Activated CD8-positive, alpha-beta memory T cell treated with anti-CD3 and anti-CD28 coated beads, Interleukin-2, amount 10 ng/mL, durations not matched to agents 7 days and 5 days (primary cell): ENCODE measurements at places on chromosomes 6 and 20. TPM values are rescaled to one million over a fixed set of nuclear protein-coding genes. Genes with fewer than 3 reads are reported as not detected.

The BPIFA1 gene
- not detected for total RNA-seq

DNA sequence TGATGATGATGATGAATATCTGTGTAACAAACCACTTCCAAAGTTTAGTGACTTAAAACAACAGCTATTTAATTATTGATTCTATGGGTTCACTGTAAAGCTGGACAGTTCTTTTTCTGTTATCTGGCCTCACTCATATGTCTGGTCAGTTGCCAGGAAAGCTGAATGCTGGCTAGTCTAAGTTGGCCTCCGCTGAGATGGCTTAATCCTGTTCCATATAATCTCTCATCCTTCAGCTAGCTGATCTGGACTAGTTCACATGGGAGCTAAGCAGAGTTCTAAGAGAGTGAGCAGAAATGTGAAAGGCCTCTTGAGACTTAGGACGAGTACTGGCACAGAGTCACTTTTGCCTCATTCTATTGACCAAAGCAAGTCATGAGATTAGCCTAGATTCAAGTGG lies 334.7 kb upstream of the FLRT3 start:
- no peak for DNase-seq
- H3K36me3 ChIP-seq, result no peaks in the 10 kb centered on the region
- no peak overlapping the region for H3K4me3 ChIP-seq
- H3K27me3 ChIP-seq, result no peaks in the 10 kb centered on the region
- no peak overlapping the region for H3K27ac ChIP-seq

- no peak overlapping the region for H3K27ac ChIP-seq
- no peak overlapping the region for H3K4me3 ChIP-seq
Measured at GRCh38 chr6:130848945-130849344, 21.7 kb downstream of the SMLR1 start.

The TRAPPC3L gene
- not detected for total RNA-seq

GRCh38 chr20:22977047-22977785 lies 57.9 kb upstream of the SSTR4 start:
- no peak overlapping the region for H3K4me3 ChIP-seq
- H3K36me3 ChIP-seq, result no peaks in the 10 kb centered on the region
- H3K27ac ChIP-seq, result no peak overlapping the region
- no peak for DNase-seq
- H3K4me1 ChIP-seq, result no peaks in the 10 kb centered on the region

GRCh38 chr20:14956026-14956425 lies 618.6 kb upstream of the FLRT3 start:
- H3K4me3 ChIP-seq, result no peak overlapping the region
- H3K4me1 ChIP-seq, result no peaks in the 10 kb centered on the region
- no peaks in the 10 kb centered on the region for H3K27me3 ChIP-seq
- H3K36me3 ChIP-seq, result no peaks in the 10 kb centered on the region

The RAET1G gene
- not detected for total RNA-seq

DNA sequence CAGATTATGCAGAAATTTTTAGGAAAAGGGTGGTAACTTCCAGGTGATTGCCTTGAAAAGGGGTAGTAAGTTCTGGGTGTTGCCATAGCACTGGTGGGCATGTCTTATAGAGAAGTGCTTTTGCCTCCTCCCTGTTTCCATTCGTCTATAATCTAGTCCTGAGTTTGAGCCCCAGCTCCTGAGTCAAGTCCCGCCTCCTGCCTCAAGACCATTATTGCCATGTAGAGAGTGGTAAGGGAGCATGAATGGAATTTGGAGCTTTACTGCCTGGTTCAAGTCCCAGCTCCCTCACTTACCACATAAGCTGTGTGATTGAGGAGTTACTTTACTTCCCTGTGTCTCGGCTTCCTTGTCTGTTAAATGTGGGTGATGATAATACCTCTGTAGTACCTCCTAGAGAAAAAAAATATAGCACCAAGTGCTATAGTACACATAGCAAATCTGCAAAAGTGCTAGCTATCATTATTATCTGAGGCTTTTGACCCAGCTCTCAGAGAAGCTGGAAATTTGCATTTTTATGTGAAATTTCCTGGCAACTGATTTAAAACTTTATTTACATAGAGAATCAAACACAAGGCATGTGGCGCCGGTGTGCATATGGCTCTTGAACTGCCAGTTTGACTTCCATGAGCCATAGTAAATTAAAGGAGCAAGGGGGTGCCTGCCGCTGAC lies 36.0 kb downstream of the TGM6 start:
- DNase-seq, result peak; percentile 4
- H3K27ac ChIP-seq, result no peak overlapping the region
- no peaks in the 10 kb centered on the region for H3K36me3 ChIP-seq
- peaks cover 31% of the 10 kb centered on the region for H3K27me3 ChIP-seq
- no peaks in the 10 kb centered on the region for H3K4me1 ChIP-seq
- H3K4me3 ChIP-seq, result no peak overlapping the region

The KCNK15 gene
- total RNA-seq, result not detected

The BHLHE23 gene
- total RNA-seq, result not detected

DNA sequence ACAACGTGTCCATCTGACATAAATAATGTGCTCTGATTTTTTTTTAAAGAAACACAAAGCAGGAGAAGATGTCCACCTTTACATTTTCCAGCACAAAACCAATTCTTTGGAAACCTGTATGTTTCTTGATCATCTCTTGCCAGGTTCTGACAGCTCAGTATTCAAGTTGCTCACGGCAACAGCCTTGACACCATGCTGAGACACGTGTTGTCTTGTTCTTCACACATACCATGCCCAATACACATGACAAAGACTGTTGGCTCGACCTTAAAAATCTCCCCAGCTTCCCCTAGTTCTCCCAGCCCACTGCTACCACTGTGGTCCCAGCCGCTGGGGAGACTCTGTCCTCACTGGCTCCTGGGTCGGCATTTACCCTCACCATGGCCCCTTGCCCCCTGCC lies 518.9 kb downstream of the PREX1 start:
- H3K36me3 ChIP-seq, result no peaks in the 10 kb centered on the region
- DNase-seq, result no peak
- H3K4me1 ChIP-seq, result no peaks in the 10 kb centered on the region
- peaks cover 9% of the 10 kb centered on the region for H3K27me3 ChIP-seq
- H3K27ac ChIP-seq, result no peak overlapping the region

The TCP1 gene
- total RNA-seq, result 239 TPM

- no peak overlapping the region for H3K4me3 ChIP-seq
- peaks cover 44% of the 10 kb centered on the region for H3K4me1 ChIP-seq
- no peaks in the 10 kb centered on the region for H3K27me3 ChIP-seq
- H3K36me3 ChIP-seq, result peaks cover 43% of the 10 kb centered on the region
- no peak overlapping the region for H3K27ac ChIP-seq
Measured at GRCh38 chr6:122405417-122405816, 6.0 kb downstream of the HSF2 start.

DNA sequence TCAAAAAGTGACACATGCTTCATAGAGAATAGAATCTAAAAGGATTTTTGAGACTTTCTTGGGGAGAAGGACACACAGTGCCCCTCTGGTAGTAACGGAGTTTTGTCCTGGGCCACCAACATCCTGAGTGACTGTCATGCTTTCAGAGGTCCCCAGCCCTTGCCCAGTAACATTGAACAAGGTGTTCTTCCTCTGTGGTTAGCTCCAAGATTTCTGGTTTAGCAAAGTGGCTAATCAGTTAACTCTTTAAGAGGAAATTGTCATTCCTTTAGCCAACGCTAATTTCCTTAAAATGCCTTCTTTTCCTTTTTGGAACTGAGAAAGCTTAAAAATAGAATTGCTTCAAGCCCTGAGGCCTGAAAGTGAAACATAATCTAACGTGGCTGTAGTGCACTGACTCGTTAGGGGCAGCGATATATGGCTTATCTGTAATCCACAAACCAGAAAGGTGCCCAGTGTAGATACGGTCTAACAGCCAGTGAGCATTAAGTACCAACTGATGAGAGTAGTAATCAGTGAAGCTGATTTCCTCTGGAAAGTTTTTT lies 7.8 kb downstream of the E2F3 start:
- peak; percentile 63 for DNase-seq
- peaks cover 78% of the 10 kb centered on the region for H3K4me1 ChIP-seq
- H3K4me3 ChIP-seq, result peak overlapping the region; percentile 54
- no peaks in the 10 kb centered on the region for H3K27me3 ChIP-seq
- H3K27ac ChIP-seq, result peak overlapping the region; percentile 81

DNA sequence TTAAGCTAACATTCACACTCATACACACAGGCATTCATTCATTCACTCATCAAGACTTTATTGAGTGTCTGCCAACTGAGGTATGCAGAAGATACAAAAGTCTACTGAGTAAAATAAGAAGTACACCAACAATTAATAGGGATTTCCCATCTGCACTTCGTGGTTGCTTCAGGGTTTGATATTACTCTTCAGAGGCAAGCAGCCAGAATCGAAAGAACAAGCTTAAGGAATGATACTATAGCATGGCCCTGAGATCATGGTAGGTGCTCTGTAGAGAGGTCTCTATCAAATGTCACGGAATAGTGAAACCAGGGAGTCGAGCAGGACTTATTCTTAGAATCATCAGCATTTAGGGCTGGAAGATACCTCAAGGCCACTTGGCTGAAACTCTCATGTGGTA lies 135.4 kb downstream of the NRN1 start:
- peaks cover 31% of the 10 kb centered on the region for H3K4me1 ChIP-seq
- no peak overlapping the region for H3K27ac ChIP-seq
- no peak for DNase-seq
- peaks cover 13% of the 10 kb centered on the region for H3K36me3 ChIP-seq
- H3K4me3 ChIP-seq, result no peak overlapping the region
- no peaks in the 10 kb centered on the region for H3K27me3 ChIP-seq

The COL12A1 gene
- total RNA-seq, result not detected

- no peak for DNase-seq
- no peaks in the 10 kb centered on the region for H3K27me3 ChIP-seq
- no peaks in the 10 kb centered on the region for H3K4me1 ChIP-seq
- H3K27ac ChIP-seq, result no peak overlapping the region
- no peak overlapping the region for H3K4me3 ChIP-seq
- no peaks in the 10 kb centered on the region for H3K36me3 ChIP-seq
Measured at GRCh38 chr6:101992286-101992685, 598.8 kb downstream of the GRIK2 start.

The TGM3 gene
- not detected for total RNA-seq

The RTF2 gene
- total RNA-seq, result 112 TPM

GRCh38 chr20:62707921-62708521 lies 615 bp upstream of the NTSR1 start:
- DNase-seq, result no peak
- peaks cover 5% of the 10 kb centered on the region for H3K4me1 ChIP-seq
- H3K4me3 ChIP-seq, result no peak overlapping the region
- peaks cover 51% of the 10 kb centered on the region for H3K27me3 ChIP-seq
- H3K36me3 ChIP-seq, result no peaks in the 10 kb centered on the region
- H3K27ac ChIP-seq, result no peak overlapping the region

- no peaks in the 10 kb centered on the region for H3K36me3 ChIP-seq
- H3K27me3 ChIP-seq, result peaks cover 4% of the 10 kb centered on the region
Measured at GRCh38 chr6:125253881-125254280, 47.9 kb downstream of the HDDC2 start.

The MYCT1 gene
- not detected for total RNA-seq

- H3K4me1 ChIP-seq, result peaks cover 35% of the 10 kb centered on the region
- DNase-seq, result no peak
- H3K27me3 ChIP-seq, result no peaks in the 10 kb centered on the region
- no peak overlapping the region for H3K4me3 ChIP-seq
Measured at GRCh38 chr6:4794140-4794707, 18.0 kb downstream of the CDYL start.

The SLC18B1 gene
- 6.4 TPM for total RNA-seq

DNA sequence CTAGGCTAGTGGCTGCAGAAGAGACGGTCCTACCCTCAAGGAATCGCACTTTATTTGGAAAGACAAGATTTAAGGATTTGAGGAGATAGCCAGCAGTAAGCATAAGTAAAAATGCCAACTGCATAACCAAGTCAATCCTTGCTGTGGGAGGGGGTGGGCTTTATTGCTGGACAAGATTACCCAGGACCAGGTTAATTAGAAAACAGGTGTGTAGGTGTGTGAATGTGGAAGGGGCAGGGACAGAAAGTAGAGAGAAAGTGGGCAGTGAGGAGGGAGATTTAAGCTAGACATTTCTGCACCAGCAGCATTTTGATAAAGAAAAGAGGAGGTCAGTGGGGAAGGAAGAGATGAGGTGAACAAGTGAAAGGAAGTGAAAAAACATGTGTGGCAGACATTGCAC lies 89.7 kb upstream of the OGFRL1 start:
- H3K4me1 ChIP-seq, result no peaks in the 10 kb centered on the region
- no peak overlapping the region for H3K4me3 ChIP-seq
- no peaks in the 10 kb centered on the region for H3K27me3 ChIP-seq
- DNase-seq, result no peak

The BANF2 gene
- not detected for total RNA-seq

DNA sequence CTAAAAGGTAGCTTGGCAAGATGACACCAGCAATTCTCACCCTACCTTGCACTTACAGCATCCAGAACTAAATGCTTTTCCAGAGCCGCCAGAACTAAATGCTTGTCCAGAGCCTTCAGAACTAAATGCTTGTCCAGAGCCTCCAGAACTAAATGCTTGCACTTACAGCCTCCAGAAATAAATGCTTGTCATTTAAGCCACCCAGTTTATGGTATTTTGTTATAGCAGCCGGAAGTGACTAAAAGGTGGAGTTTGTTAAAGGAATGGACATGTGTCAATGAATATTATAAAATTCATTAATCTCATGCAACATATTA lies 133.5 kb downstream of the GPX5 start:
- H3K4me3 ChIP-seq, result no peak overlapping the region
- no peak for DNase-seq
- peaks cover 17% of the 10 kb centered on the region for H3K4me1 ChIP-seq
- H3K27ac ChIP-seq, result no peak overlapping the region
- H3K27me3 ChIP-seq, result peaks cover 67% of the 10 kb centered on the region

The PRDM13 gene
- not detected for total RNA-seq

- no peaks in the 10 kb centered on the region for H3K27me3 ChIP-seq
- peaks cover 2% of the 10 kb centered on the region for H3K4me1 ChIP-seq
- H3K36me3 ChIP-seq, result no peaks in the 10 kb centered on the region
- no peak overlapping the region for H3K27ac ChIP-seq
Measured at GRCh38 chr6:43930440-43931154, 160.6 kb downstream of the VEGFA start.

The ULBP2 gene
- 0.80 TPM for total RNA-seq

GRCh38 chr6:161169696-161170095 lies 104.2 kb downstream of the AGPAT4 start:
- H3K27me3 ChIP-seq, result no peaks in the 10 kb centered on the region
- H3K4me1 ChIP-seq, result no peaks in the 10 kb centered on the region
- no peak for DNase-seq
- no peak overlapping the region for H3K27ac ChIP-seq
- H3K36me3 ChIP-seq, result no peaks in the 10 kb centered on the region

The TAGAP gene
- total RNA-seq, result 53.0 TPM

DNA sequence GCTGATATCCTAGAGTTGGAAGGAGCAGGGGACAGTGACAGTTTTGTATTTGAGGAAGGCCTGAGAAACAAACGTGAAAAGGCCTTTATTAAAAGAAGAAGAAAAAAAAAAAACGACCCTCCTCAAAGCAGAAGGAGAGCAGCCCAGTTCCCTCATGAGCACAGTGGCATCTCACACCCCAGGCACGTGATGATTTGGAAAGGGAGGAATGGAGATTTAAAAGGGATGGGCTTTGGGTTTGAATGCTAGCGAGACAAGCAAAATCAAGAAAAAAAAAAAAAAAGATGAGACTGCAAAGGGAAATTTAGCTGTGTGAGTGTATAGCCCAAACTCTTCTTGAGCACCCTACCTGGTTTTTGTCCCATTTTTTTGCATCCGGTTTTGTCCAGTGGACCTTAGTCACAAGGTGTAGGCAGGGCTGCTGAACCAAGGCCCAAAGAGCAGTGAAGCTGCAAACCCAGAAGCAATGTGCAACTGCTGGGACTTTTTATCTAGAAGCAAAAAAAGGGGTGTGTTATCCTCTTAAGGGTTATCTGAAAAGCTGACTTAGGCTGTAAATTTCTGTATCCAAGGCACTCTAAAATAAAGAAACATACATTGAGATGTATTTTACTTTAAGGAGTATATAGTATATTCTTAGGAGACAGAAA lies 54.5 kb upstream of the RREB1 start:
- DNase-seq, result no peak
- peaks cover 5% of the 10 kb centered on the region for H3K4me1 ChIP-seq
- peaks cover 41% of the 10 kb centered on the region for H3K27me3 ChIP-seq
- H3K36me3 ChIP-seq, result no peaks in the 10 kb centered on the region
- H3K4me3 ChIP-seq, result no peak overlapping the region
- H3K27ac ChIP-seq, result no peak overlapping the region

The GPANK1 gene
- 41.6 TPM for total RNA-seq

The SLC35F1 gene
- total RNA-seq, result not detected

The C6orf132 gene
- total RNA-seq, result 0.18 TPM
